ENCODE measurements at places on chromosomes 2 and 18. TPM values are rescaled to one million over a fixed set of nuclear protein-coding genes. Genes with fewer than 3 reads are reported as not detected.
A peak's percentile ranks its signal among the peaks of the same experiment; 100 is the strongest.

DNA sequence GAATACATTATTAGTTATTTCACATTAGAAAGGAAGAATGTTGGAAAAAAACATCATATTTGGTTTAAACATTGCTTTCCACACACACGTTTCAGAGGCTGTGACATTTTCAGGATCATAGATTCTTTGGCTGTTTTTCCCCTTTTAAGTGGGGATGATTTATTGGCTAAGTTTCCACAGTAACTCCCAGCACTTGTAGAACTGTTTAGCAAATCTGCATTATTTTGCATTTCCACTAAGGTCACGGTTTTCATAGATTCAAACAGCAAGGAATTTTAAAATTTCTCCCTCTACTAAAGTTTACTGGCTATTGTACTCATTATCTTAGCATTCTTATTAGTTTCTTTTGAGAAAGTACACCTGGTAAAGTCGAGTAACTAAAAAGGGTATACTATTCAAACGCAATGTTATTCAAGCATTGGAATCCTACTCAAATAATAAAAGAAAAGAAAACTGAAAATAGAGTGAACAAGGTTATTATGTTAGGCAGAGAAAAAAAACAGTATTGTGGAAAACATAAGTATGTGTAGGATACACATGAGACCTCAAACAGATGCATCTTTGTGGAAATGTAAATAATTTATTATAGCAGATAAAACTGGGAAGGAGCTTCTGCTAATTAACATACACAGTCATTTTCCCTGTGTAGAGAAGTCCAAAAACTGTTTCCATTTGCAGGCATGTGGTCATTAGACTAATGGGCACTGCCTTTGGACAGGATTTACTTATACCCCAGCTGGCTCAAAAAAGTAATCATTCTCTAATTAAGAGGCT is 633.8 kb downstream of the NRXN1 start:
- DNase-seq: no peak

DNA sequence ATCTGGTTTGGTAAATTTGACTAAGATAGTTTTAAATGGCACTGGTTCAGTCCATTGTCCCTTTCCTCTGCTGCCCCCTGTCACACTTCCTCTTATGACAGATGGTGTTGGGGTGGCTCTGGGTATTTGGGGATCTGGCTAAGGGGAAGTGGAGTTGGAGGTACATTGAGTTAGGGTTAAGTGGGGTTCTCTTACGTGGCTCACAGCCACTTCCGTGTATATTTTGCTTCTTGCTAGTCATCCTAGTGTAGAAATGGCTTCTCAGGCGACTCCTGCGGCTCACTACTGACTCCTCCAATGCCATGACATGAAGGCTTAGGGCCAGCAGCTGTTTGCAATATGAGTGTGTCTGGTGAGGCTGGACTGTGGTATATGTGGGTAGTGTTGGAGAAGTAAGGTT is 187.0 kb downstream of the HAUS1 start:
- DNase-seq: no peak

- DNase-seq: no peak
Observed at GRCh38 chr2:160628811-160629210, 135.2 kb upstream of the RBMS1 start.

CCDC148 gene
- total RNA-seq: 0.37 TPM

GRCh38 chr2:16189029-16189835 is 248.9 kb downstream of the MYCN start:
- no peak for DNase-seq

- no peak for DNase-seq
Observed at GRCh38 chr2:205574001-205574400, 108.3 kb upstream of the NRP2 start.

- DNase-seq: no peak
Observed at GRCh38 chr2:164510895-164511294, 110.4 kb downstream of the GRB14 start.

MDH1B gene
- total RNA-seq: 0.33 TPM

GRCh38 chr2:71548646-71549425 is 95.5 kb downstream of the DYSF start:
- peak; percentile 75 for DNase-seq

FHOD3 gene
- total RNA-seq: 1.3 TPM

DNA sequence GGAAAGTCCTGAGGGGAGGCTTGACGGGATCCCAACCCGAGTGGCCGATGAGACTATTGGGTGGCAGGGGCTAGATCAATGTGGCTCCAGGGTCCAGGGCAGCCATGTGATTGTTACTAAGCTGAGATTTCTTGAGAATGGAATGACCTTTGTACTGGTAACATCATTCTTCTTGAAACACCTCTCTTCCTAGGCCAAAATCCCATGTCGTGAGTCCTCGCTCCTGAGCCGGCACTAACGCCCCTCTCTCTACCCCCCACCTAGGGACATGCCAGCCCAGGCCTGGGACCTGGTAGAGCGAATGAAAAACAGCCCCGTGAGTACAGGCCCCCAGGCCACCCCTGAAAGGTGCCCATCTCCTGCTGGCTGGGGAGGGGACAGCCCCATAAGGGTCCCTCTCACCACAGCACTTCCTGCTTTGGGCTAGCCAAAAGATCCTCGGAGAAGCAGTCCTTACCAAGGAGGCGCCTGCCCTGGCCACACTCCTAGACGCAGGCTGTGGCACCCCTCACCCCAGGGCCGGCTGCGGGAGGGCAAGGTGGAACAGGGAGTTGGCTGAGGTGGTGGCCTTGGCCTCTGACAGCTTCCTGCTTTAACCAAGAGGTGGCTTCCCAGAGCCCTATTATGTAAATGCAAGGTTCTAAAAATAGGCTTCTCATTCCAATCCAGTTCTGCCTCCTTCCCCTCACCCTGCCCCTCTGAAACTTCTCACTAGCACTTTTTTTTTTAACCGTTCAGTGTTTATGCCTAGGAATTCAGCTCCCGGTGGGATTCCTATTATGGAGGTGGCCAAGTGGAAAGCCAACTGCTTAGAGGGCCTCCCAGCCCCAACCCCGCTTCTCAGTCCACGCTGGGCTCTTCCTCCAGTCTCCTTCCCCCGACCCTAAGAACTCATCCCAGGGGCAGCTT is 126.6 kb upstream of the PPP1CB start:
- DNase-seq: no peak

DNA sequence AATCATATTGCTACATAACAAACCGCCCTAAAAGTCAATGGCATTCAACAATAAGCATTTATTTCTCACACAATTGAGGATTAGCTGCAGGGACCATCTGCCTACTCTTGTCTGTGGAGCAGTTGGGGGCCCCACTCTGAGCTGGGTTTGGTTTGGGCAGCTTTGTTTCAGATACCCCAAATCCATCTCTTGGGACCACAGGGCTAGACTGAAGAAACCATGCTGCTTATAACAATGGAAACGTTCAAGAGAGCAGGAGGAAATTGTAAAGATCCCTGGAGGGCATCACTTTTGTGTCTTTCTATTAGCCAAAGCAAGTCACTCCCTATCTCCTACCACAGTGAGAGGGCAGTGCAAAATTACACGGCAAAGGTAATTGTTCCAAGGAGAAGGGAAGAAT is 146.5 kb upstream of the MGAT5 start:
- DNase-seq: no peak

Measured in liver (tissue), 10 donors.